ENCODE measurements at places on chromosomes 13 and 19. TPM values are rescaled to one million over a fixed set of nuclear protein-coding genes. Genes with fewer than 3 reads are reported as not detected.

The CYP2F1 gene
- 0.23 TPM for polyA plus RNA-seq

The EDDM13 gene
- 1.7 TPM for polyA plus RNA-seq

The FUT2 gene
- polyA plus RNA-seq = 3.3 TPM

The GIPC3 gene
- polyA plus RNA-seq = 3.1 TPM

The CYP4F3 gene
- polyA plus RNA-seq = 1.3 TPM

The ATP8B3 gene
- 1.0 TPM for polyA plus RNA-seq

The ZNF709 gene
- 13.9 TPM for polyA plus RNA-seq

The ZNF470 gene
- polyA plus RNA-seq = 10.6 TPM

The PDX1 gene
- not detected for polyA plus RNA-seq

The FFAR2 gene
- polyA plus RNA-seq = 0.28 TPM

The ONECUT3 gene
- polyA plus RNA-seq = 0.05 TPM

The ZBTB32 gene
- 0.62 TPM for polyA plus RNA-seq

The PEAK3 gene
- polyA plus RNA-seq = 0.04 TPM

The FGF22 gene
- polyA plus RNA-seq = 0.91 TPM

The HIPK4 gene
- 0.19 TPM for polyA plus RNA-seq

The LGALS7 gene
- not detected for polyA plus RNA-seq

The UBE2L5 gene
- polyA plus RNA-seq = 2.2 TPM

The ZNF626 gene
- polyA plus RNA-seq = 19.9 TPM

The SIAH3 gene
- polyA plus RNA-seq = 0.78 TPM

The KLK8 gene
- polyA plus RNA-seq = 2.8 TPM

The TSSK6 gene
- 1.5 TPM for polyA plus RNA-seq

The ZNF543 gene
- polyA plus RNA-seq = 10.4 TPM

The GPR12 gene
- polyA plus RNA-seq = 0.03 TPM

The TMEM59L gene
- polyA plus RNA-seq = 3.5 TPM

The KIR2DL3 gene
- polyA plus RNA-seq = not detected

The HSH2D gene
- polyA plus RNA-seq = 0.88 TPM

The TMEM205 gene
- 156 TPM for polyA plus RNA-seq

The PSG1 gene
- not detected for polyA plus RNA-seq

The OR7D2 gene
- polyA plus RNA-seq = 2.0 TPM

The APOC4 gene
- not detected for polyA plus RNA-seq

The NBEA gene
- 15.3 TPM for polyA plus RNA-seq

The NLRP4 gene
- not detected for polyA plus RNA-seq

The PRSS57 gene
- polyA plus RNA-seq = 0.33 TPM

The VSIG10L gene
- polyA plus RNA-seq = 5.8 TPM

The PPM1N gene
- polyA plus RNA-seq = 0.68 TPM

The CYP4F8 gene
- polyA plus RNA-seq = 0.03 TPM

The CD70 gene
- polyA plus RNA-seq = not detected

The KANK3 gene
- polyA plus RNA-seq = 10.8 TPM

The CLEC17A gene
- 0.10 TPM for polyA plus RNA-seq

The ZNF524 gene
- 12.4 TPM for polyA plus RNA-seq

The NKPD1 gene
- polyA plus RNA-seq = 0.31 TPM

Measured in renal pelvis (tissue), 12 donors.